ENCODE measurements at places on chromosomes 2 and 18. TPM values are rescaled to one million over a fixed set of nuclear protein-coding genes. Genes with fewer than 3 reads are reported as not detected.

- DNase-seq = no peak
Observed at GRCh38 chr2:38748943-38749804, 2.0 kb downstream of the SRSF7 start.

Gene TRAPPC12
- 46.6 TPM for total RNA-seq

- no peak for DNase-seq
Observed at GRCh38 chr2:206482123-206482522, 38.8 kb downstream of the ADAM23 start.

GRCh38 chr2:46544581-46544980 is 65.2 kb downstream of the TMEM247 start:
- DNase-seq = no peak

Gene SAG
- total RNA-seq = not detected

GRCh38 chr2:96951125-96951654 is 35.2 kb downstream of the FAM178B start:
- DNase-seq = peak; percentile 94

Gene CPLX4
- not detected for total RNA-seq

- DNase-seq = no peak
Observed at GRCh38 chr18:52077251-52077983, 262.6 kb upstream of the DCC start.

GRCh38 chr2:178211943-178212342 is 17.6 kb downstream of the OSBPL6 start:
- DNase-seq = no peak

Gene ADAM23
- 2.6 TPM for total RNA-seq

Gene PROC
- 3.5 TPM for total RNA-seq

GRCh38 chr2:118852605-118853128 is 5.2 kb upstream of the EN1 start:
- no peak for DNase-seq

Gene CASP8
- total RNA-seq = 27.0 TPM

GRCh38 chr2:150459281-150459680 is 28.2 kb downstream of the RND3 start:
- no peak for DNase-seq

DNA sequence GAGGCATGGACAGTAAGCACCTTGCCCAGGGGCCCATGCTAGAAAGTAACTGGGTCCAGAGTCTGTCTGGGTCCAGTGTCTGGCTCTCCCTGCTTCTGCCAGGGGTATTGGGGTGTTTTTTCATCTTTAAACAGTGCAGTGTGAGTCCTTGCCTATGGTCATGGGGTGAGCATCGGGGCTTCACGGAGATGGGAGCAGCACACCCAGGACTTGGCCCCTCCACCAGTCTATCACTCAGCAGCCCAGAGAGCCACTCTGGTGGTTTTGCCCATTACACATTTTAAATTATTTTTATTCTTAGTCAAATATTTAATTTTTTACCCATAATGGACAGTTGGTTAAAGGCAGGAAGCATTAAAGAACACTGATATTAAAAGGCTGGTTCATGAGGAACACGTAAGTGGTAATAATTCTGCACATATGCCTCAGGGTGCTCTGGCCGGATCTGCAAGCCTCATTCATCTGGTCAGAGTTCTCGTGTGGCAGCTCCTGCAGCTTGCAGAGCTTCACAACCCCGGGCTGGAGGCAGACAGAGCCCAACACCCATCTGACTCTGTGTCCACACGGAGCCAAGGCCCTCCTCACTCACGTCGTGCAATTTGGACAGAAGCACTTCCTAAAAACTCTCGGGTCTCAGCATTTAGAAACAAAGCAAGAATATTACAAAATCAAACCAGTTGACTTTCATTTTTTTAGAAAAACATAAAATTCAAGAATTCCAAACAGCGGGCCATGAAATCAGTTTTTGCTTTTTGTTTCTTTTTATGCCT is 204.1 kb downstream of the CTIF start:
- DNase-seq = no peak

- no peak for DNase-seq
Observed at GRCh38 chr2:158647436-158648231, 147.5 kb upstream of the DAPL1 start.

Gene ACOXL
- not detected for total RNA-seq

GRCh38 chr2:75208738-75209137 is 9.4 kb upstream of the TACR1 start:
- DNase-seq = no peak

Gene GPR75
- 9.3 TPM for total RNA-seq

GRCh38 chr18:9755615-9756014 is 47.5 kb downstream of the RAB31 start:
- no peak for DNase-seq

- no peak for DNase-seq
Observed at GRCh38 chr2:225466891-225467604, 67.5 kb downstream of the NYAP2 start.

Gene SLC40A1
- total RNA-seq = 75.2 TPM

Gene ALPP
- not detected for total RNA-seq

DNA sequence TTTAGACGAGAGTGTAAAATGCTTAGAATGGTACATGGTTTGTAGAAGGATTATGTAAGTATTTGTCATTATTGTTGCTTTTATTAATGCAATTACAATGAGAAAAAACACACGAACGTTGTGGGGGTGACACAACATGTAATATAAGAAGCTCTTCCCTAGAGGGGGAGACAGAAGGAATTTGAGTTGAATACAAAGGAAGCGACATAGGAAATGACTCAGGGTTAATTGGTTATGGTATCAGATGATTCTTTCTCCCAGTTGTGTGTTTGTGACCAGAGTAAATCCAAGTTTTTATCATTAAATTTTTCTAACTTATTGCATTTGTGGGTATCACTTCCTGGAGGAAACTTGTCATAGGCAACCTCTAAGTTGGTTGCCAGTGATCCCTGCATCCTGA is 625.6 kb upstream of the CDH2 start:
- DNase-seq = no peak

Measured in stomach (tissue), 19 donors.